ENCODE measurements at places on chromosomes 11 and 22.

DNA sequence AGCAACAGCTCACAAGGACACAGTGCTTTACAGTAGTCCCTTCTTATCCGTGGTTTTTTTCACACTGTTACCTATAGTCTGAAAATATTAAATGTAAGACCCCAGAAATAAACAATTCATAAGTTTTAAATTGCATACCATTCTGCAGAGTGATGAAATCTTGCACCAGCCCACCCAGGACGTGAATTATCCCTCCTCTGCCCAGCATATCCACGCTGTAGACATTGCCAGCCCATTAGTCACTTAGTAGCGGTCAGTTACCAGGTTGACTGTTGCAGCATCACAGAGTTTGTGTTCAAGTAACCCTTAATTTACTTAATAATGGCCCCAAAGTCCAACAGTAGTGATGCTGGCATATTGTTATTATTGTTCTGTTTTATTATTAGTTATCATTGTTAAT is 3.6 kb downstream of the CLTCL1 start:
- no peak overlapping the region for H3K27ac ChIP-seq
- H3K36me3 ChIP-seq, result no peaks in the 10 kb centered on the region
- DNase-seq, result no peak
- H3K27me3 ChIP-seq, result peaks cover 37% of the 10 kb centered on the region

DNA sequence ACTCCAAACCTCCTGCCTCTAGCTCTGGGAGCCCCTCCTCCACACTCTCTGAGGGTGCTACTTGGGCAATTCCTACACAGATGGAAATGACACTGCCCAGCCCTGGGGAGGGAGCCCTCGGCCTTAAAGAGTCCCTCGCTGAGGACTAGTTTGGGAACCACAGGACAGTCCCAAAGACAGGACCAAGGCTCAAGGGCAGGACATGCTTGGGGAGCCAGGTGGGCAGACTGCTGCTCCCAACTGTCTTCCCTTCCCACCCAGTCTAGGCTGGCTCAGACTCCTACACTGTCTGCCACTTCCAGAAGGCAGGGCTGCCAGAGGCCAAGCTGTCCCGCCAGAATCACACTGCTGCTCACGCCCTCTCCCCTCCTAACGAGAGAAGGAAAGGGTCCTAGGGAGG is 9.8 kb downstream of the ARRB1 start:
- H3K4me1 ChIP-seq, result peaks cover 69% of the 10 kb centered on the region
- H3K27ac ChIP-seq, result peak overlapping the region; percentile 86
- no peaks in the 10 kb centered on the region for H3K27me3 ChIP-seq
- DNase-seq, result no peak

GRCh38 chr11:67251841-67252240 is 14.4 kb upstream of the GRK2 start:
- H3K27ac ChIP-seq, result peak overlapping the region; percentile 52
- no peak for DNase-seq
- no peak overlapping the region for H3K4me3 ChIP-seq
- no peaks in the 10 kb centered on the region for H3K27me3 ChIP-seq
- H3K36me3 ChIP-seq, result peaks cover 89% of the 10 kb centered on the region
- peaks cover 48% of the 10 kb centered on the region for H3K4me1 ChIP-seq

- no peak overlapping the region for H3K4me3 ChIP-seq
- H3K27ac ChIP-seq, result no peak overlapping the region
- DNase-seq, result no peak
- peaks cover 6% of the 10 kb centered on the region for H3K27me3 ChIP-seq
These were observed 85.5 kb downstream of the APIP start for GRCh38 chr11:34830648-34831047.

All from activated CD4-positive, alpha-beta memory T cell treated with anti-CD3 and anti-CD28 coated beads, Interleukin-2, amount 10 ng/mL, durations not matched to agents 7 days and 5 days (primary cell).